Aorta (tissue), 5 donors: ENCODE measurements at places on chromosomes 1 and 21. TPM values are rescaled to one million over a fixed set of nuclear protein-coding genes. Genes with fewer than 3 reads are reported as not detected.

GSTM5 gene
- total RNA-seq: 23.4 TPM

DNA sequence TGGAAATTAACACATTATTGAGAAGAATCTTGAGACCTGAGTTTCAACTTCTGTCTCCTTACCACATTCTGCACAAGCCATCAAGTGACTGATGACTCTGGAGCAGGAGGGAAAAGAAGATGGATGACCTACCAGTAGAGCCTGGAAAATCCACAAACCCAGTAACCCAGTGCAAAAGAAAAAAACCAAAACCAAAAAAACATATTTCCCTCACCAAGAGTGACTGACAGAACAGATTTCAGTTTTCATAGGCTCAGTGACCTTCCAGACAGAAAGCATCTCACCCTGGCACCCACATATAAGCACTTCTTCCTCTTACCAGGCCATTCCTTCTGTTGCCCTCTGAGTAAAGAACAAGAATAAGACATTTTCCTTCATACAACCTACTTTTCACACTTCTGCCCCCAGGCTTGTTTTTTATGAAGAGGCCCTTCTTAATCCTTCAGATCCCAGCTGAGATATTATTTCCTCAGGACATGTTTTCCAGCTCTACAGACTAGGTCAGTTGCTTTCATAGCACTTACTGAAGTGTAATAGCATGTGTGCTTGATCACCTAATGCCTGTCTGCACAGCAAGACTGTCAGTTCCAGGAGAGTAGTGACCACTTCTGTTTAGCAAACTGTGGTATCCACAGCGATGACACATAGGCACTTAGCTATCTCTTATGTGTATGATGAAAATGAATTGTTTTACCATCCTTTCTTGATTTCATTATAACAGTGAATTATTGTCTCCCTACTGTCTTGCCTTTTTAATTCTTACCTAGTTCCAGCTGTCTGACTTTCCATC lies 4.0 kb downstream of the TSACC start:
- no peak for DNase-seq

DNA sequence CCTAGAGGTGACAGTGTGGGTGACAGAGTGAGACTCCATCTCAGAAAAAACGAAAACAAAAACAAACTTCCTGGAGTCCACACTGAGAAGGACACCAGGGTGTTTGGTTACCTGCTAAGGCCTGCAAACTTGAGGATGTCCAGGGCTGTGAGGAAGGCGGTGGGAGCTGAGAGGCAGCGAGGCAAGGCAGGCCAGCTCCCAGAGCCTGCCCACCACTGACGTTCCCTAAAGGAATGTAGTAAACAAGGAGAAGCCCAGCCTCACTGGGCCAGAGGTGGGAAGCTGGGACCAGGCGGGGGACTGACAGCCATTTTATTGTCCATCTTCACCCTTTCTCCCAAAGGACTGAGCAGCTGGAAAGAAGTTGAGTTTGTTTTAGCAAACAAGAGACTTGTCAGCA lies 24.1 kb downstream of the SHISA4 start:
- peak; percentile 76 for DNase-seq

- DNase-seq: no peak
Measured at GRCh38 chr1:54312796-54313316, 93.3 kb downstream of the SSBP3 start.

GRCh38 chr21:33761441-33762036 lies 119.2 kb downstream of the ITSN1 start:
- DNase-seq: no peak

LRRC38 gene
- not detected for total RNA-seq

DNA sequence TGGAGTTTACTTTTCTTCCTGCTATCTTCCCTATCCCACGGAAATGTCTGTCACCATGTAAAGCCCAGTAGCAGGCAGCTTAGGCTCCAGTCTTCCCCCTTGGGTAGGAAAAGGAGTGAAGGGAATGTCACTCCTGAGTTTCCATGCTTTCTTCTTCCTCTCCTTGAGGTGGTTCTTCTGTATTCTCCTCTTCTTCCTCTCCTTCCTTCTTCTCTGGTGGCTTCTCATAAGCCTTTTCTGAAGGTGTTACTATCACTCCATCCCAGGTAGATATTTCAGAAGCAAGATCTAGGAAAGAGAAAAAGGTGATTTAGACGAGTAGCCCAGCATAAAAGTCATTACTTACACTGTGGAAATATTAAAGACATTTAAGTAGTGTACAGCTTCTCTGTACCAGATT lies 3.8 kb downstream of the SNAPIN start:
- DNase-seq: no peak

DNM3 gene
- 16.2 TPM for total RNA-seq

PLA2G2E gene
- total RNA-seq: not detected

GRCh38 chr1:10378081-10378841 lies 20.6 kb upstream of the PGD start:
- peak; percentile 72 for DNase-seq

DNA sequence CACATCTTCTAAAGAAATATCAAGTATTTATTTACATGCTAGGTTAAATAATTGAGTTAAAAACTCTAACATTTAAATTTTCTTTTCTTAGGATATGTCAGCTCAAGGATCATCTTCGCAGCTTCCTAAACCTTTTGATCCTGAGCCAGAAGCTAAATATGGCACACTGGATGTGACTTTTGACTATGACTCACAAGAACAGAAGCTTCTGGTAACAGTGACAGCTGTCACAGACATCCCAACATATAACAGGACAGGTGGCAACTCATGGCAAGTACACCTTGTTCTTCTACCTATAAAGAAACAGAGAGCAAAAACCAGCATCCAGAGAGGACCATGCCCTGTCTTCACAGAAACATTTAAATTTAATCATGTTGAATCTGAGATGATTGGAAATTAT lies 132.7 kb upstream of the SERTAD4 start:
- no peak for DNase-seq

DNA sequence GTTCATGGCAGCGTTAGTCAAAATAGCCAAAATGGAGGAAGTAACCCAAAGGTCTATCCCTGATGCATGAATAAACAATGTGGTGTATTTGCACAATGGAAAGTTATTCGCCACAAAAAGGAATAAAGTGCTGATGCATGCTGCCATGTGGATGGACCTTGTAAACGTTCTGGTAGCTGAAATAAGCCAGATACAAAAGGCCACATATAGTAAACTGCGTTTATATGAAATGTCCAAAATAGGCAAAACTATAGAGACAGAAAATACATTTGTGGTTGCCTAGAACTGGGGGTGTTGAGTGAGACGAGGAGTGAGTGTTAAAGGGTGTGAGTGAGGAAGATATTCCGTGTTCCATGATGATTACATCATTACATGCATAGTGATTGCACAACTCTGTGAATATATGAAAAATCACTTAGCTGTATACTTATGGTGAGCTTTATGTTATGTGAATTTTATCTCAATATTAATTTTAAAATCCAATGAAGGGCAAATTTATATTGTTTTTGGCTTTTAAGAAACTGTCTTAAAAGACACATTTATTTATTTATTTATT lies 321.3 kb downstream of the KIF26B start:
- DNase-seq: no peak

CYYR1 gene
- 45.8 TPM for total RNA-seq

DNA sequence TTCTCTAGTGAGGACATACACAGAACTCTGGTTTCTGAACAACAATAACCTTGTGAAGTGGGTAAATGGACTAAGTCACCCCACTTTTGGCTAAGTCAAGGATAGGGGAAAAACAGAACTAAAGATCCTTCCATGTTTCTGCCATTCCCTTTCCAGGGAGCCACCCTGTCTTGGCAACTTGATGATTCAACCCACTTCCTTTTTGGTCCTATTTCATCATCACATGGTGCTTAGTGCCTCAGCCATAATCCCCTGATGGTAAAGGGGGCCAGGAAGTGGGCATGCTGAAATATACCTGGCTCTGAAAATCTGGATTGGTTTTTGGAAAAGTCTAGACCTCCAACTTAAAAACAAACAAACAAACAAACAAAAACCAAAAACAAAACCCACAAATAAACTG lies 206.4 kb upstream of the FOXD3 start:
- no peak for DNase-seq
